CD4-positive, alpha-beta T cell treated with Interleukin-21 for 1 hour (primary cell): ENCODE measurements at places on chromosomes 2 and 18.

GRCh38 chr2:178905261-178905660 is 98.0 kb upstream of the TTN start:
- DNase-seq = no peak

GRCh38 chr2:26900831-26901321 is 52.9 kb downstream of the DPYSL5 start:
- DNase-seq = no peak

- no peak for DNase-seq
Observed at GRCh38 chr18:23857756-23858155, 156.8 kb upstream of the TTC39C start.

DNA sequence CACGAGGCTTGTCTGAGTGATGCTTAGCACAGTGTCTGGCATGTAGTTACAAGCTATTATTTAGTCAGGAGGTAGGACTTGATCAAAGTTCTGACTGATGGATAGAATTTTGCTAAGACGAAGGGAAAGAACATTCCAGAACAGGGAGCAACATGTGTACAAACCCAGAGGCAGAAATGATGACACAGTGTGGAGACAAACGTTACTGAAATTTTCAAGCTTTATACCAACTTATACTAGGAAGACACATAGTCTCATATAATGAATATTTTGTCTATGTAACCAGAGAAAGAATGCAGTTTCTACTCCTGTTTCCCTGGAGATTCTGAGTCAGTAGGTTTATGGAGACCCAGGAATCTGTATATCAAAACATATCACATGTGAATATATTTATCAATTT is 123.4 kb downstream of the FAM124B start:
- no peak for DNase-seq

GRCh38 chr2:199710551-199710950 is 140.4 kb downstream of the FTCDNL1 start:
- DNase-seq = no peak

DNA sequence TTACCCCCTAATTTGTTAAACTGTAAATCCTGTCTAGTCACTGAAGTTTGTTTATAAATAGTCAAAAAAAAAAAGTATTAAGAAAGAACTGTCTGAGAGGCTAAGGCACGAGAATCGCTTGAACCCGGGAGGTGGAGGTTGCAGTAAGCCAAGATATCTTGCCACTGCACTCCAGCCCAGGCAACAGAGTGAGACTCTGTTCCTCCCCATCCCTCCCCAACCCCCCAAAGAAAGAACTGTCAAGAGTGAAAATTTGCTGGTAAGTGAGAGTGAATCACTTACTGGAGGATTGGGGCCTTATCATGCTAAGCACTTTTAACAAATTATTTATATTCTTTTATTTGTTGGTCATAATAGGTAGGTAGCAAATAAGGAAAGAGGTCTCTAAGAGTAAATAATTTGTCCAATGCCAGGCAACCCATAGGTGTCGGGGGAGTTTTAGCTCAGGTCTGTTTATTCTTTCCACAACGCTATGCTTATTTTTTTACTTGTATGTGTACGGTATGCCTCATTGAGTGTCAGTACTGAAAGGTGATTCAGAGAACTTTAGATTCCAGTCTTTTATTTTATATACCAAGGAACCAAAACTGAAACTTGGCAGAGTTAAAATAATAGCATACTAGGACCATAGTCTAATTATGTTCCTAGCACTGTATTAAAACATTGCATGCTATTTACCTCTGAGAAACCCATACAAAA is 2.5 kb downstream of the TAF4B start:
- no peak for DNase-seq

DNA sequence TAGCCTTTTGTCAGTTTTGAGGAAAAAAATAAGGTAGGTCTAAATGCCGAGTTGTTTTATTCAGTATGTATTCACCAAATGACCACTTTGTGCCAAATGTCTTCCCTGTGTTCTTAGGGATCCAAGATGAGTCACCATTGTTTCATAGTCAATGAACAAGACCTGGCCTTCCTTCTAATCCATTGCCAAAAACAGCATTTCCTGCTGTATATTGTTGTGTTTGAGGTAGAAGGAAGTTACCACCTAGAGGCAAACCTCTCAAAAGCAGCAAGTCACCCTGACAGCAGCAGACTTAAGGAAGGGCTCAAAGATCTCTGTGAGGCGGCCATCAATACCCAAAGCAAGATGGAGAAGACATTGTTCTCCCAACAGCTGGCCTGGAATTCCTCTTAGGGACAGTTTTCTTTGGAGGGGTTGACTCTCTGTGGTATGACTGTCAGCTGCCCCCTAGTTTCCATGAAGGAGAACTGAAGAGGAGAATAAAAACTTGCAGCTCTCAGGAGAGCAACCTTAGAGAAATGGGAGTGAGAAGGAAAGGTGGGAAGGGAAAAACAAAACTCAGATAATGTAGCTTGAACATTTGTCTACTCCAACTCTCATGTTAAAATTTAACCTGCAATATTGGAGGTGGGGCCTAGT is 328.3 kb downstream of the LRATD1 start:
- no peak for DNase-seq

GRCh38 chr2:100242476-100242875 is 79.8 kb downstream of the LONRF2 start:
- DNase-seq = no peak

DNA sequence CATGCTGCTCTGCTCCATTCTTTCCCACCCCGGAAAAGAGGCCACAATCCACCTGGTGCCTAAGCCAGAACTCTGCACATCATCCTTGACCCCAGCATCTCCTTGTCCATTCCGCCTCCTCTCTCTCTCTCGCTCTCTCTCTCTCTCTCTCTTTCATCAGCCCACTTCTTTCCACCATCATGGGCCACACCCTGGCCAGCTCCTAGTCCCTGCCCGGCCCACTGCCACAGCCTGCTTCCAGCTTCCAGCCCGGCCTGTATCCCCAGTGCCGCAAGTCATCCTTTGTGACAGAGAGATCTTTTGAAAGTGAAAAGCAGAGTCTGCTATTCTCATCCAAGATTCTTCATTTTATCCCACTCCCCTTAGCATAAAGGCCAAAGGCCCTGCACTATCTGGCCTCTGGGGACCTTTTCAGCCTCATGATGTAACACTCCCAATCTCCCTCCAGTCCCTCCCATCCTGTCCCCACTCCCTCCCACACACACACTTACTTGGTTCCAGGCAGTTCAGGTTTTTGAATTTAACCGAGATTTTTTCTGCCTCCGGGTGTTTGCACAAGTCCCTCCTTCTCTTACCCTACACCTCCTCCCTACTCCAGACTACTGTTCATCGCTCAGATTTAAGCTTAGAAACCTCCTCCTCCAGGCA is 214.0 kb downstream of the EN1 start:
- no peak for DNase-seq

DNA sequence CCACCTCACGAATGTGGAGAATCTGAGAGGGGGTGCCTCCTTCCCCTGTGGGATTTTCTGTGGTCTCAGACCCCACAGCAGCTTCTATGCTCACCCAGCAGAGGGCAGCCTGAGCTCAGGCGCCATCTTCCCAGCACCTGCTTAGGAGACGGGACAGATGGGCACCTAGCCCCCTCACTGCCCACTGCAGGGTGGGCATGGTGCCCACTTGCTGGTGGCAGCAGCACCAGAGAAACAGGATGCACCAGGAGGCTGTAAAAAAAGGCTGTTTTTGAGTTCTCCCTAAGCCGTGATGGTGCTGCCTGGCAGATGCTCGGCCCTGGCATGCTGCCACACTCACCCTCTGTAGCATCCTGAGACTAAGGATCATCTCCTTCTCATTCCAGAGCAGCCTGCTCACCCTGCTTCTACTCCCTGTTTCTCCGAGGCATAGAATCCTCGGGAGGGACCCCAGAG is 19.1 kb upstream of the SLC20A1 start:
- DNase-seq = peak; percentile 70

GRCh38 chr2:118989481-118989880 is 47.5 kb downstream of the MARCO start:
- DNase-seq = no peak

DNA sequence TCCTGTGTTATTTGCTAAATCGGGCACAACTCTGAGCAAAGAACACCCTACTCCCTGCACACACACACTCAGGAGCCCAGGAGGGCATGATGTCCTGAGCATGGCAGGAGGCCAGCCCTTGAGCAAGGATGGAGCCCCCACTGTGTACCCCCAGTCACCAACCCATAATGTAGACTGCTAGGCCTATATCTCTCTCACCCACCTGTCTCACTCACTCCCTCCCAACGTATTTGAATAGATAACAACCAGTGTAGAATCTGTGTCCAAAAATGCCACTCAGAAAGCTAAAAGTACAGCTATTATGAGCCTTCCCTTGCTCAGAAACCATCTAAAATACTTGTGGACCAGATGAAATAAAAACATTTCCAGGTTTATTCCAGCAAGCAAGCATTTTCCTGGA is 29.3 kb downstream of the MERTK start:
- no peak for DNase-seq

GRCh38 chr2:238160206-238161129 is 1.7 kb downstream of the ERFE start:
- DNase-seq = no peak

GRCh38 chr2:144310484-144310883 is 209.4 kb downstream of the ZEB2 start:
- no peak for DNase-seq

DNA sequence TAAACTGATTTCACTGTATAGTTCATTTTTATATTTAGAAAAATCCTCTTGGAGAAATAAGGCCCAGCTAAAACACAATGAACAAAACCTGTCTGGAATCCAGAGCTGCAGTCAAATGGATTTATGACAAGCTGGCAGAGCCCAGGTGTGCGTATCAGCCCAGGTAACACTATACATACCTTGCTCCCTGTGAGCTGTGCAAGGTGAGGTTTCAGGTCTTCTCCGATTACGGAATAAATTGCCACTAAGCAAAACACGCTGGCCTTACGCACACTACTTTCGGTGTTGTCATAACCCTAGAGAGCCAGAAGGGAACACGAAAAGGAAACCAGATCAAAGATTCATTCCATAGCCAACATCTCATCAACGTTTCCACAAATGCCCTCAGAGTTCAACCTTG is 61.9 kb upstream of the TFCP2L1 start:
- DNase-seq = no peak

GRCh38 chr18:37653618-37654017 is 88.0 kb upstream of the CELF4 start:
- DNase-seq = no peak

- DNase-seq = no peak
Observed at GRCh38 chr2:108385411-108386071, 7.8 kb downstream of the SULT1C4 start.

DNA sequence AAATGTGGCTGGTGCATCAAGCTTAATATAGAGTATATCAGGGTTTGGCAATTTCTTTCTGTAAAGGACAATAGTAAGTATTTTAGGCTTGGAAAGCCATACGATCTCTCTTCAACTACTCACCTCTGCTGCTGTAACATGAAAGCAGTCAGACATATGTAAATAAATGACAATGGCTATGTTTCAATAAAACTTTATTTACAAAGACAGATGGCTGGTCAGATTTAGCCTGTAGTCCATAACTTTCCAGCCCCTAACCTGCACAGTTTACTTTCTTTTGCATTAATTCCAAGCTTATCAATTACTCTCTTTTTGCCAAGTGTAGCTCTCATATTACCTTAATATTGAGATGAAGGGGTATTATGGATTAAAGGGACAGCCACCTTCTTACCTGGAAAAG is 83.1 kb downstream of the LRATD1 start:
- no peak for DNase-seq

GRCh38 chr2:48738806-48739205 is 16.7 kb downstream of the LHCGR start:
- DNase-seq = no peak

GRCh38 chr2:2926858-2927175 is 450.8 kb downstream of the EIPR1 start:
- no peak for DNase-seq

GRCh38 chr2:20400787-20401488 is 45.9 kb upstream of the RHOB start:
- no peak for DNase-seq

DNA sequence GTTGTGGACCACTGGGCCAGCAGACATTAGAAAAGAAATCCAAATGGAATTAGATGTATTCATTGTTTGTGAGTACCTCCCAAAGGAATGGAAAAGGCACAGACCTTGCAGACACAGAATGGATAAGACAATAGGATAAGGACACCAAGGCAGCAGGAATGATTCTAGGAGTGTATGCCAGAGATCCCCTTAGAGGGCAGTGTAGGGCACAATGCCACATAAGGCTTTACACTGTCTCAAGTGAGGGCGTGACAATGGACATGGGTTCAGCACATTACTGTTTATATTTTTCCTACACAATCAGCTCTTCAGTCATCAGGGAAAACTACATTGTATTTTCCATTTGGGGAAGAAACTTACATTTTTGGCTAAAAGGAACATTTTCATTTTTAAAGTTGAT is 250.9 kb downstream of the PTH2R start:
- DNase-seq = no peak

DNA sequence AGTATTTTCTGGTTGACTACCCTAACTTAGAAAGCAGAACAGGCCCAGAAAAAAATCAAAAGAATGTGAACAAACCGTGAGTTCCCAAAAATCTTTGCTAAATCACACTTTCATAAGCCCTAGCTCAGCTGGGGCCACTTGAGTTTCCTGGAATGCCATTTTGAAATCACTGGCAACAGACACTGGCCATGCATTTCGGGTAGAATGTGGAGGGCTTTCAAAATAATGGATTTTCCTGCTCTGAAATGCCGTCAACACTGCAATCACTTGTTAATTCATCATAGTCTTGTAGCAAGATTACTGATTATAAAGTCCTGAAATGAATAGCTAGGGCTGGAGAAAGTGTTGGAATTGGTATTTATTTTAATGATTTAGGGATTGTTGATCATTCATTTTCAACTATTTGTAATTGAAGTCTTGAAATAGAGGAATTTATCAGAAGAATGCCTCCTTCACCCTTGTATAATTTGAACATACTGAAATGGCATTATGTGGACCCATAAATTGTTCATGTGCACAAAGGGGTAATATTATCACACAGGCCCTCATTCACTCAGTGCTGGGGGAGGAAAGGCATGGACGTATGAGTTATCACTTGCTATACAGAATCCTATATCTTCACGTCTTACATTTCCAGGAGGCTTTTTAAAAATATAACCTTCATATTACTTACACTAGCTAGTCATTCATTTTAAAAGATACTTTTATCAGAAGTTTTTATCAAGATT is 134.8 kb downstream of the DTNA start:
- no peak for DNase-seq

GRCh38 chr2:71898851-71899681 is 248.6 kb downstream of the CYP26B1 start:
- no peak for DNase-seq

GRCh38 chr2:30362468-30363081 is 84.5 kb upstream of the LCLAT1 start:
- DNase-seq = no peak
